ENCODE measurements at places on chromosomes 12 and 14. TPM values are rescaled to one million over a fixed set of nuclear protein-coding genes. Genes with fewer than 3 reads are reported as not detected.
A peak's percentile ranks its signal among the peaks of the same experiment; 100 is the strongest.

DNA sequence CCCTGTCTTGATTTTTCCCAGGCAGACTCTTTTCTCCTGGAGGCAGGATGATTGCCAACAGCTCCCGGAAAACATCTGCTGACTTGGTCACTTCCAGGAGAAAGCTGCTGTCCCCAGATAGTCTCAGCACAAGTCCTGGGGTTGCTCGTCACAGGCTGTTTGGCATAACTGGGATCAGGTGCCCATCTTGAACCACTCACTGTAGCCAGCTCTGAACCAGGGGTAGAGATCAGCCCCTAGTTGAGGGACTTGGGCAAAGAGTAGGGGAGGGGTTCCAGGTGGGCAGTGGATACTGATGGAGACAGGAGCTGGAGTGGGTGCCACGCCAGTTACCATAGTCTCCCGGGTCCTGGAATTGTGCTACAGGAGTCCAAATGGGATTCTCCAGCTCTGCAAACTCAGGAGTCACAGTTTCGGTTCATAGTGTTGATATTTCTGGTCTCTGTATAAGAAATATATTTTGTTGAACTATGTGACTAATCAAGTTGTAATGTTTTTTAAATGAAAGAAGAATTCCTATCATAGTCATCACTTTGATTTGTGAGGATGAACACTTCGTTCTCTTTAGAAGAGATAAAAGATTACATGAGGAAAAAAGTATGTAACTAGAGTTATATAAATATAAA, 1154.5 kb downstream of the AACS start:
- no peak for DNase-seq

DNA sequence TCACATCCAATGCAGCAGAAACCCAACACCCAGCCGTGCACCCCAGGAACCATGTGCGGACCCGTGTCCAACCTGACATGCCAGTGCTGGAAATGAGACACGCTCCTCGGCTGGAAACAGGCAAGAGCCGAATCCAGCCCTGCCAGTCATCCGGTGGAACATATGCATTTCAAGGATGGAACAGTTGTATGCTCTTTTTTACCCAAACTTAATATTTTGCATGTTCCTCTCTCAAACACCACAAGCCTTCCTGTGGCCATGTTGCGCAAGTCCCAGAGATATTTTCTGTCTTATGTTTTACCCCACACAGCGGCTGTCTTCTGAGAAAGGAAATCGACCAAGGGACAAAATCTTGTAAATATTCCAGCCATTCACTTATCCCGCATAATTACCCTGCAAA, 196.9 kb downstream of the BCL11B start:
- DNase-seq = no peak

DNA sequence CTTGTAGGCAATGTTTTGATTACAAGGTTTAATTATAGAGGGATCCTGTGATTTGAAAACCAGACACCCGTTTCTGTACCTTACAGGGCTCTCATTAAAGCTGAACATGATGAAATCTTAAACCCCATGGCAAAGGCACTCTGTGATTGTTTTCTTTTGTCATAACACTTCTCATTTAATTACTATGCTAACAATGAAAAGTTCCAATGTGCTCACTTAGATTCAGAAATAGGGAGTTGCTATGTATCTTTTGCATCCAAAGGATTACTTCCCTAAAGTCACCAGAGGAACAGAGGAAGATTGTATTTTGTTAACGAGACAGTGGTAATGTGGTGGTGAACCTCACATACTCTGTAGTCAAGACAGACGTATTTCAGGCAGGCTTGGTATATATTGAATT, 81.5 kb upstream of the MYF6 start:
- no peak for DNase-seq

GRCh38 chr12:1501695-1502378, 92.5 kb downstream of the FBXL14 start:
- no peak for DNase-seq

The MSI1 gene
- total RNA-seq = 25.8 TPM

DNA sequence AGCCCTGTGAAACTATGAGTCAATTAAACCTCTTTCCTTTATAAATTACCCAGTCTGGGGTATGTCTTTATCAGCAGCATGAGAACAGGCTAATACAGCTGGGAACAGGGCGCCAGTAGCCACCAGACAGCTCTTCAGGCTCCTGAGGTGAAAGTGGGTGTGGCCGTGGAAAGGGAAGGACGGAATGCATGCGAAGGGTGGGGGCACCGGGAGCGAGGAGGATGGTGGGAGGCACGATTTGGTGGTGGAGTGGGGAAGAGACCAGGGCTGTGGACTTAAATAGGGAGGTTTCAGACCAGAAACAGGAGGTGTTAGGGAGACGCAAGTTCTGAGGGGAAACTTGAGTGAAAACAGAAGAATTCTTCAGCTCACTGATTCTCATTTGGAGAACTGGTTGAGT, 44.1 kb upstream of the CHST11 start:
- DNase-seq = no peak

DNA sequence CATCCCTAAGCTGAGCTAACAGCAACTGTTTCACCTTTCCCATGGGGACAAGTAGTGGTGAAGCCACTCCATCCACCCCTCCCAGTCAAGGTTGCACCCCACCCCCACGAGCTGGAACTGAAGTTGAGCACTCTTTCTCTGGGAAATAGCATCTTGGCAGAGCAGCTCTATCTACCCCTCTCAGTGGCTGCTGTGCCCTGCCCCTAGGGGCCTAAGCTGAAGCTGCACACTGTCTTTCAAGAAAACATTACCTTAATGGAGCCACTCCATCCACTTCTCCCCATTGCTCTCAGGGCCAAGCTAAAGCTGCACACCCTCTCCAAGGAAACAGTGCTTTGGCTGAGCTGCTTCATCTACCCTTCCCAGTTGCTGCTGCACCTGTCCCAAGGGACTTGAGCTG, 170.6 kb upstream of the CCDC196 start:
- DNase-seq = no peak

The ACOT6 gene
- total RNA-seq = not detected

The GPRC5D gene
- total RNA-seq = not detected

The IL23A gene
- total RNA-seq = 26.1 TPM

DNA sequence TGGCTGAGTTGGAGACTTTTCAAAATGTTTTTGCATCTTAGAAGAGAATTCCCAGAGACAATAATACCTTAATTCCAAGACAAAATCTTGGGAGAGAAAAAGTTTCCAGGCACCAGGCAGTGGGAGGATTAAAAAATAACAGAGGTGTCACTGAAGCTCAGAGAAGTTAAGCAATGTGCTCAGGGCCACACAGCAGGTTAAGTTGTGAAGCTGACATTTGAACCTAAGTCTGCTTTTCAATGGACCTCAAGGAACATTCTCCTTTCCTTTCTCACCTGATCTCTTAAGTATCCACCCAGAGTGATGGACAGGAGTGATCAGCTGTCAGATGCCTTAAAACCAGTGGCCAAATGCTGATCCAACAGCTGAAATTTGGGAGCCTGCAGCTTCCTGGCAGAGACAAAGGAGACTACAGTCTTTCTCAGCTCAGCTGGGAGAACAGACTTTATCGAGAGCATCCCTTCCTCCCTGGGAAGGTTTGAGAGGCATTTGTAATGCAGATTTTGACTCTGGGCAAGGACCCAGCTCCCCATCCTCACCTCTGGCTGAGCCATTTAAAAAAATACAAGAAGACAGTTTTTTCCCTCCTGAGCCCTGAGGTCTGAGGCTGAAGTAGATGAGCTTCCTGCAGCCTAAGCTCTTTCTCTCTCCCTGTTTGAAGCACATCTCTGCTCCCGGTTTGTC, 174.9 kb upstream of the RPH3A start:
- DNase-seq = no peak

The POLE2 gene
- total RNA-seq = 22.0 TPM

DNA sequence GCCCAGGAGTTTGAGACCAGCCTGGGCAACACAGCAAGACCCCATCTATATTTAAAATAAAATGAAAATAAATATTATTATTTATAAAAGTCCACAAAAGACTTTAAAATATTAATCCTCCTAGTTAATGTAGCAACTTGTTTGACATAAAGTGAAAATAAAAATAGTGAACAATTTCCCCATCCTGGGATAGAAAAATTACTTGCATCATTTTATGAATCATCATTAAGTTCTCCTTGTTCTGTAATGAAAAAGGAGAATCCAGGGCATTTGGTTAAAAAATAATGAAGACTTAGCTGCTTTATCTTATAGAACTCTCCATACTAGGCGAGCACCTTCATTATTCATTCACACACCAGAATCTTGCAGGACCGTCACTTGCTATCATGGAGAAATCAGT, 66.1 kb downstream of the ELK3 start:
- DNase-seq = no peak

- DNase-seq = no peak
Measured at GRCh38 chr14:55867719-55868118, 250.5 kb upstream of the PELI2 start.

The SLIRP gene
- 491 TPM for total RNA-seq

- no peak for DNase-seq
Measured at GRCh38 chr14:22870811-22871223, 723 bp upstream of the LRP10 start.

The GPR137C gene
- total RNA-seq = 1.1 TPM

GRCh38 chr12:85630851-85631250, 205.4 kb downstream of the RASSF9 start:
- DNase-seq = no peak

- DNase-seq = peak; percentile 58
Measured at GRCh38 chr14:64501411-64502171, 2.0 kb downstream of the ZBTB25 start.

The RAD51AP1 gene
- total RNA-seq = 62.7 TPM

DNA sequence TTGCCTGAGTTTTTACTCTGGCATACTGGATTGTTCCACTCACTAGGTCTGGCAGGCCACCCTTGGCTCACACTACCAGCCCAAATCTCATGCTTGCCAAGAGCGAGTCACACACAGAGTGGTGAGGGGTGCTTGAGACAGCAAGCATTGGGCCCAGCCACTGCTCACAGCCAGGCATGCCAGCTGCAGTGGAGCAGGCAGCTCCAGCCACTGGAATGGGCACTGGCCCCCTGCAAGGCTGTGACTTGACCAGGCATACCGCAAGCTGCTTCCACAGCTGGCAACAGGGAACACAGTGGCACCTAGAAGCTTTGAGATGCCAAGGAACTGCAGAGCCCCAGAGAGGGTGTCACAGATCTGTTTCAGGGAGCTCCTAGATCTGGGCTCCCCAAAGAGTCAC, 488.5 kb downstream of the LRFN5 start:
- DNase-seq = no peak

Measured in epithelial cell of proximal tubule (primary cell).